ENCODE measurements at places on chromosomes 12 and 14. TPM values are rescaled to one million over a fixed set of nuclear protein-coding genes. Genes with fewer than 3 reads are reported as not detected.

GRCh38 chr12:50775251-50775650 is 11.3 kb downstream of the ATF1 start:
- no peak for DNase-seq

Gene DDX54
- polyA plus RNA-seq: 56.5 TPM

DNA sequence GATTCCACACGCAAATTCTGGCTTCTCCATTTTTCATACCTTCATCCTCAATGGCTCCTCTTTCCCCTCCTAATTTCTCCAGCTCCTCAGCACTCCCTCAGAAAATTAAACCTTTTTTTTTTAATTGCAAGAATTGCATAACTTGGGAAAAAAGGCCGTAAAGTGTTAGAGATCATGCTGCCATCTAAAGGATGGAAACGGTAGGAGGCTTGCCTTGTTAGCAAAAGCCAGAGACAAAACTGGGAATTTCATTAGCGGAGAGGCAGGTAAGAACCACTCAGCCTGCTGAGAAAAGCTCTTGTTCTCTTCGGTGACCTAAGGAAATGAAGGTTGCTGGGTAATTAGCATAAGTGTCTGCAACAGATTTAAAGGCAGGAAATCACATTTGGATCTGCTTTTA is 204.3 kb downstream of the AEBP2 start:
- DNase-seq: peak; percentile 56

Gene PPP4R4
- 2.5 TPM for polyA plus RNA-seq

DNA sequence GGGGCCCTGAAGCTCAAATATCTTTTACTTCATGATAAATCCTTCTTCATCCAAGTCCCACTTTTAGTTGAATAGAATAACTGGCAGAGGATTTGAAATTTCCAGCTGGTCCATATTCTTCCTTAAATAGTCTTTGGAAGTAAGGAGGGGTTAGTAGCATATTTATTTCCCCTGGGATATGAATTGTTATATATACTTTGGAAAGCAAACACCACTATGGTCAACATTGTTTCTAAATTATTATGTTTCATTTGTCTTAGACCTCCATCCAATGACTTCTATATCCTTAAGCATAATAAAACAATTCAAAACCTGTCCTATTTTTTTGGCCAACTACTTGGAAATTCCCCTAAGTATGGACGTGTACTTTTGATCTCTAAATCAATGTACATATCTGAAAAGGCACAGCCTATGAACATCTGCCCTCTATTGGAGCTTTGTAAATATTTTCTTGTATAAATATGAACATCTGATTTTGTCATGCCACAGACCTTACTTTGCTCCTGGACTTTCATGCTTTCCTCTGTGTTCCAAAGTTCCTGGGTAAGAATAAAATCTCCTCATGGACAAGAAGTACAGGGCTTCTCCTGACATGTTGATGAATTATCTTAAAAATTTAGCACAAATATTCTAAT is 1212.0 kb downstream of the GALC start:
- DNase-seq: no peak

DNA sequence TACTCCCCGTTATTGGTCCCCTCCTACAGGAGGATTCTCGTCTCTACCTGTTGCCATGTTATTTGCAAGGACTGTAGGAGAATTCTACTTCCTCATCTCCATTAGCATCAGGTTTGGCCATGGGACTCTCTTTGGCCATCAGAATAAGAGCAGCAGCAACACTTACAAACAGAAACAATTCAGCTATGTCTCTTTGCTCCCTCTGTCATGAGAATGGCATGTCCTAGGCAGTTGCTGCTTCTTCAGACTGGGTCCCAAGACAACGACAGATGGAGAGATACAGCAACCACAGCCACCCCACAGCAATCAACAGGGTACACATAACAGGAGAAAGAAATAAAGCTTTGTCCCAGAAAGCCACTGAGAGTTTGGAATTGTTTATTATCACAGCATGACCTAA is 19.7 kb downstream of the SLC41A2 start:
- no peak for DNase-seq

Gene SPTSSA
- 27.8 TPM for polyA plus RNA-seq

Gene SERPINA4
- not detected for polyA plus RNA-seq

GRCh38 chr14:26191671-26192070 is 406.2 kb downstream of the NOVA1 start:
- DNase-seq: no peak

- no peak for DNase-seq
Observed at GRCh38 chr12:15304296-15304695, 18.0 kb upstream of the PTPRO start.

GRCh38 chr12:58804749-58805148 is 115.6 kb downstream of the LRIG3 start:
- peak; percentile 1 for DNase-seq

GRCh38 chr14:88960496-88960895 is 136.0 kb downstream of the TTC8 start:
- no peak for DNase-seq

GRCh38 chr14:69207435-69208041 is 16.2 kb downstream of the EXD2 start:
- no peak for DNase-seq

DNA sequence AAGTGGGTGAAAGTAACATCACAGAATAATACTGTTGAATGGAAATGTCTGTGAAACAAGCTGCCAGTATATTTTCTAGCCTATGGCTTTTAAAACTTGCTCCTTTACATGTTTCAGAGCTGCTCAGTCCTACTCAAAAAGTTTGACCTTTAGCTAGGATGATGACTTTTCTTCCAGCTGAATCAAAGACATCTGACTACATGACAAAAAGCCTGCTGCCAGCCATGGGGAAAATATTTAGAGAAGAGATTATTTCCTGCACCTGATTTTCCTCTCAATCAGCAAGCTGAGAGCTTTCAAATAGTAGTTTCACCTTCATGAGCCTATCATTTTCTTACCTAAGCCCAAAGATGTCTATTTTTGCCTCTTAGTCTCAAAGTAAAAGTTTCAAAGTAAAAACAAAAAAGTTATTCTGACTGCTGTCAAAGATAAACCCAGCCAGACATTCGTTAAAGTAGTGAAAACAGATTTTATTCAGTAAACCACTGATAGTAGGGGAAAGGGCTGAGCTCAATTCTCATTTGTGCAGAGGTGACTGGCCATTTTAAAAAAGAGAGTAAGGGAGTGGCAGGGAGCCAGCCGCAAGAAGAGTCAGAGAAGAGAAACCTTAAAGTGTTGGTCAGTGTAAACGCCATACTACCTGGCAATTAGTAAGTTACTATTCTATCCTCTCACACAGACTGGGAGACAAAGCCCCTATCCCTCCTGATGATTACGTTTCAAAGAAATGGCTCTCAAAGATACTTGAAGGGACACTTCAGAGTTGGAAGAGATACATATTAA is 2.2 kb downstream of the ATP6V1D start:
- DNase-seq: no peak

Gene PROX2
- polyA plus RNA-seq: not detected

Gene CLEC2A
- polyA plus RNA-seq: not detected

Measured in SK-N-SH (cell line).